ENCODE measurements at places on chromosomes 4 and X.

- DNase-seq: no peak
These were observed 323.2 kb downstream of the IL1RAPL1 start for GRCh38 chrX:28910487-28910886.

GRCh38 chr4:39324446-39324845 lies 41.7 kb downstream of the RFC1 start:
- no peak for DNase-seq

- DNase-seq: no peak
These were observed 70.9 kb upstream of the RXFP1 start for GRCh38 chr4:158450741-158451140.

DNA sequence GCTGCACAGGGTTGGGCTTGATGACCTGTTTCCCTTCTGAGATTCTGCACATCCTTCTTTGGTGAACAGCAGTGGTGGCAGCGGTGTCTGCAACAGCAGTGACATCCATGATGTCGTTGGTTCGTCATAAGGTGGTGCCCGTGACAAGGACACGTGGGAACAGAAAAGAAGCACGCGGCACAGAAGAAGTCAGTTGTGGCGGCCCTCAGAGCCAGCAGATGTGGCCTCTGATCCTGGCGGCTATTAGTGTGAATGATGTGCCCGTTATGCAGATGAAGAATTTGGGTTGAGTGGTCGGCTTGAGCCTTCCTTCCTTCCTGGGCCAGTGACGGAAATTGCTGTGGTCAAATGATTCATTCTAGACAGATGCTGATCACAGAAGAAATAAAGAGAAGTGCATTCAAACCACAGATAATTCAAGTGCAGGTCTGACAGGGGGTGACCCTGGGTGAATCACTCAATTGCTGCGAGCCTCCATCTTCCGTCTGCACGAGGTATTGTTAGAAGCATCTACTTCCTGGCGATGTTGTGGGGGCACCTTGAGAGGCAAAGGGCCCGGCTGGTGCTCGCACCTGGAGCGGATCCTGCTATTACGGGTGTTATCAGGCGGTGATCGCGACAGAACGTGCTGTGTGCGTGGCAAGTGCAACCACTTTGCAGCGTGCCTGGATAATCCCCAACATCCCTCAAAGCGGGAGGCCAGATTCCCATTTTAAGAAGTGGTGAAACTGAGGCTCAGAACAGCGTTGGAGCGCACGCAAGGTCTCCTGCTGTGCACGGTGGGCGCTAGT lies 215.2 kb upstream of the PSAPL1 start:
- DNase-seq: peak; percentile 76

GRCh38 chrX:118534716-118535493 lies 39.3 kb downstream of the DOCK11 start:
- DNase-seq: no peak

- DNase-seq: no peak
These were observed 22.6 kb downstream of the HOPX start for GRCh38 chr4:56658528-56658927.

DNA sequence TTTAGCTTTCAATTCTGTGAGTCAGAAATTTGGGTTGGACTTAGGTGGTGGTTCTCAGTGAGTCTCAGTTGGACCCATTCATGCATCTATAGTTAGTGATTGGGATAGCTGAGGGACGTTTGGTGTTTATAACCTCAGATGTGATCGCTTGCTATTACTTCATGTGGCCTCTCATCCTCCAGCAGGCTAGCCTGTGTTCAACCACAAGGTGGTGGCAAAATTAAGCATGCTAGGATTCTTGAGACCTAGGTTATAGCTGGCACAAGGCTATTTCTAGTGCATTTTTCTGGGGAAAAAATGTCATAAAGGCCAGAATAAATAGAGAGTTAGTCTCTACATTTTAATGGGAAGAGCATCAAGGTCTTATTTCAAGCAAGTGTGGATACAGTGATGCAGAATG lies 10.9 kb upstream of the GRPR start:
- no peak for DNase-seq

- DNase-seq: no peak
These were observed 1537.0 kb downstream of the C4orf33 start for GRCh38 chr4:130632731-130633604.

DNA sequence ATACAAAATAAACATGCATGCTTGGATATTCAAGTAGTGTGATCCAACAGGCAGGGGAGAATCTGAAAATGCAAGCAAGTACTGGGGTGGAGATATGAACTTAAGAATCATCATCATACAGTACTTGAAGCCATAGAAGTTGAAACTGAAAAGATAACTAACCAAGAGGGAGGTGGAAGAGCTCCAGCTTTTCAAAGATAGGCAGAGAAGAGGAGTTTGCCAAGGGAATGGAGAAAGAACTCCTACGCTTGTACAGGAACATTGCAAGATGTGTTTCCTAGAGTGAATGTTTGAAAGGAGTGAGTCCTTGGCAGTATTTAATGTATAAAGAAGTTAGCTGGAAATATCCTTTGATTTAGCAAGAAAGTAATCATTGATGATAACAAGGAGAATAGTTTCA lies 106.2 kb upstream of the FRMPD4 start:
- DNase-seq: no peak

- DNase-seq: no peak
These were observed 19.4 kb downstream of the MTTP start for GRCh38 chr4:99593781-99594641.

- no peak for DNase-seq
These were observed 55.1 kb downstream of the DMD start for GRCh38 chrX:33156152-33156726.

GRCh38 chr4:154911097-154911496 lies 130.0 kb downstream of the RBM46 start:
- DNase-seq: no peak

- no peak for DNase-seq
These were observed 8.6 kb downstream of the FAM200B start for GRCh38 chr4:15690020-15690809.

DNA sequence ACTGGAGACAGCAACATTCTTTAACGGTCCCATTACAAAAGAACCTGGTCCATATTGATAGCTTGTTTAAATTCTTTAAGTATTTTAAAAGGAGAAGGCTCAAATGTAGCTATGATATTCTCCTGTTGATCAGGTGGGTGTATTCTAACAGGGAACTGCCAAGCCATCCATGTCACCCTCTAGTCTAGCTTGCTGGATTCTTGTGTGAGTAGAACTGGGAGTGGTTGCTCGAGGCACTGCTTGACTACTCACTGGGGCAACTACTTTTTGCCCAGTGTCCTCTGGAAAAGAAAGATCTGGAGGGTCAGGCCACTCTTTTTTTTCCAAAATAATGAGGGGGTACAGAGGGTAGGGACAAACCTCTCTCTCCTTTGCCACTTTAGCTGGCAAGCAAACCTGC lies 155.1 kb downstream of the ZNF518B start:
- no peak for DNase-seq

- DNase-seq: no peak
These were observed 33.6 kb upstream of the KDR start for GRCh38 chr4:55158957-55159356.

DNA sequence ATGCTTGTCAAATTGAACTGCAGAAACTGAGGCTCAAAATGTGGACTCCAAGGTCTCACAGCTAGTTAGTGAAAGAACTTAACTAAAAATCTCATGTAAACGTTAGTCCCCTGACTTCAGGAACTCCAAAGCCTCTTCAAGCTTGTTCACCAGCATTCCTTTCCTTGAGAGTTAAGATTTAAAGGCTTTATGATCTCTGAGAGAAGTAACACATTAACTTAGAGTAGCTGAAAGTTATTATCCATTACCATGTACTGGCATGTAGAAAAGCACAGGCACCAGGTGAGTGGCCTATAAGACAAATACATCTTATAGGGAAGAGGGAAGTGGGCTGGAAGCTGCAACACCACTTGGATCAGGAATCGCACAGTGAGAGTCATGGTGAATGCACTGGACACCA lies 15.3 kb downstream of the PARM1 start:
- DNase-seq: no peak

DNA sequence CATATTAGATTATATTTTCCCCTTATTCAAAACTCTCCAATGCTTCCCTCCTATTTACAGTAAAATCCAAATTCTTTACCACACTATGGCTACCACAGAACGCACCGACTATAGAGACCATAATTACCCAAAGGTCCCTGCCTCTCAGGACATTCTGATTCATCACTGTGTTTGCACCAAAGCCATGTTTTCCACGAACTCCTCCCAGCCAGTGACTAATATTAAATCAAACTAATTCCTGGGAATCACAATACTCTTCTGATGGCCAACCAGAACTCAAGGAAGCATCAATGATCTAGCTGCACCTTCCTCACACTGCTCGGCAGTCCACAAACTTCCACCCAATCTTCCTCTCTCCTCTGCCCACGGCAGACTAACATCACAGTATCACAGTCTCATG lies 24.2 kb upstream of the EDNRA start:
- no peak for DNase-seq

DNA sequence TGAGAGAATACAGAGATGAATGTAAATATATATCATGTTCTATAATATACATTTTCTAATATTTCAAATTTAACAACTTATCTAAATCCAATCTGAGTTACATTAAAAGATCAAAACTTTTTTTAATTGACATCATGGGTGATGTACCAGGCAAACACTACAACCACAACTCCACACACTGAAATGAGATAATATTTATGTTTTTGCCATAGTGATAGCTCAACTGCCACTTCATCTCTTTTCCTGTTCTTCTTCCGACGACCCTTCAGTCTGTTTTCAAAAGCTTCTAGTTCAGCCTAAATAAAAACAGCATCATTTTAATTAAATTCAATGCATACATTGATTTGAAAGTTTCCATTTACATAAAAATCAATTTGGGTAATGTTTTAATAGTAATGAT lies 10.2 kb upstream of the CORIN start:
- no peak for DNase-seq

GRCh38 chrX:104419211-104419610 lies 146.8 kb upstream of the IL1RAPL2 start:
- no peak for DNase-seq

DNA sequence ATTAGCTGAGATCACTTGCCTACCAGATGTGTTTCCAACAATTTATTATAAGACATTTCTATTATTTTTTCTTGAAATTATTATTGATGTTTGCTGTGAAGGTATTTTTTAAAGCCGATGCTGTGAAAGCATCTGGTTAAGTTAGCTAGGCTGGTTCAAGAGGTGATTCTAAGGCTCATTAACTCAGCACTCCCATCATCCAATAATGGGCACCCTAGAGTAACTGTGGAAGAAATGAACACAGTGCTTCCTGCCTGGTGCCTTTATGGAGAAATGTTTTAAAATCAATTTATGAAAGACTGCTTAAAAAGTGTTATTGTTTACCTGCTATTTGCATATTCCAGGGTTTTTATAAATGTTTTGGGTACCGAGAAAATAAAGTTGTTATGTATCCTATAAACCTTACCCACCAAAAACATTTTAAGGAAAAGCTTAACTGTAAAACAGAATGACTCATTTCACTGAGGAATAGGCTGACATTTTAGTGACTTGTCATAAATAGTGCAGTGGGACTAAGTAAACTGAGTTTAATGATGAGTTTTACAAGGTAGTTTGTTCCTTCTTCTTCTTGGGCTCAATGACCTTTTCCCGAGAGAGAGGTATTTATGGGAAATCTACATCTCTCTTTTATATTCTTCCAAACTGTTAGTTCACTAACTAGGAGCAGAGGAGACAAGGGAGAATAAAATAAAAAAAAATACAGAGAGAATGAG lies 310.0 kb upstream of the AADAT start:
- DNase-seq: no peak

DNA sequence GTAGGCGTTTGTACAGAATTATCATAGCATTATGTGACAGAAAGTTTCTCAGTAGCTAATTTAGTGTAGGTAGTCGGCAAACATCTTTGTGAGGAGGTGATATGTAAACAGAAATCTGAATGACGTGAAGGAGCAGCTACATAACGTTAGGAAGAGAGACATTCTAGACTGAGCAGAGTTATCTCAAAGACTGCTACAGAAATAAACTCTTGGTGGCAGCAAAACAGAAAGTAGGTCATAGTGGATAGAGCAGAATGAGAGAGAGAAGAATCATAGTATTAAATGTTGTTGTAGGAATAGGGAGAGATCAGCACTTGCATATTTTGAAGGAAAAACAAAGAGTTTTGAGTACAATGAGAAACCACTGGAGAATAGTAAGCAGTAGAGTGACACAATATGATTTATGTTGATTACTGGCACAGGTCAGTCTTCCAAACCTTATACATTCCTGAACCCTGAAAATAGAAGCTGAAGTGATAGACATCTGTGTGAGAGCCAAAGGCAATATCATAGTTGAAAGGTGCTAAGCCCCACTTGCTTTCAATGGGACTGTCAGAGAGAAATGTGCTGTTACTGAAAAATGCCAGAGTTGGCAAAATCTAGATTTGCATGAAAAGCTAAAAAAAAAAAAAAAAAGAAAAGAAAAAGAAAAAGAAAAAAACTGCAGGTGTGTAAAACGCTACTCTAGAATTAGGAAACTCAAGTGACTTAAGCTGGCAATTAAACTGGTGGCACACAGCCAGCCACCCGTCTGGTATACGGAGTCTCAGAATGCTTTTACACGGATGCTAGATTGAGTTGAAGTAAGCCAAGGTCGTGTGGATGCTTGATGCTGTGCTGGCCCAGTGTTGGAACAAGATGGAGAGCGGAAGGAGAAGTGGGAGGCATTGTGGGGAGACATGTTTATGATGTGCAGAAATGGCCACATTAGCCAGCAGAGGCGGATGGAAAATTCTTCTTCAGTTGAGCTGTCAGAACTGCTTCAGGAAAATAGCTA lies 750.2 kb upstream of the HS3ST1 start:
- DNase-seq: no peak

DNA sequence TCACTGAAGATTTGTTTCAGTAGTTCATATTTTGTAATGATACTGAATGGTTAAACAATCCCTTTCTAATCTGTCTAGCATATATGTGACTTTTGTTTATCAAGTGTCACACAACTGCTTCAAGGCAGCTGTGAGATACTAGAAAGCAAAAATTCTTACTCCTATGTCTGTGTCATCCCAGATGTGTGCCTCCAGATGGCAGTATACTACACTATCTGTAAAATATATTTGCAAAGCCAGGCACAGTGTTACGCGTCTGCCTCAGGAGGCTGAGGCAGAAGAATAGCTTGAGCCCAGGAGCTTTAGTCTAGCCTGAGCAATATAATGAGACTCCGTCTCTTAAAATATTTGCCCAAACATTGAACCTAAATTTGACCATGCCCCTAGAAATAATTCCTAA lies 4.0 kb downstream of the NUDT10 start:
- no peak for DNase-seq

- no peak for DNase-seq
These were observed 504 bp downstream of the PRRG3 start for GRCh38 chrX:151695583-151696340.

- no peak for DNase-seq
These were observed 453 bp upstream of the PBDC1 start for GRCh38 chrX:76172325-76172893.

DNA sequence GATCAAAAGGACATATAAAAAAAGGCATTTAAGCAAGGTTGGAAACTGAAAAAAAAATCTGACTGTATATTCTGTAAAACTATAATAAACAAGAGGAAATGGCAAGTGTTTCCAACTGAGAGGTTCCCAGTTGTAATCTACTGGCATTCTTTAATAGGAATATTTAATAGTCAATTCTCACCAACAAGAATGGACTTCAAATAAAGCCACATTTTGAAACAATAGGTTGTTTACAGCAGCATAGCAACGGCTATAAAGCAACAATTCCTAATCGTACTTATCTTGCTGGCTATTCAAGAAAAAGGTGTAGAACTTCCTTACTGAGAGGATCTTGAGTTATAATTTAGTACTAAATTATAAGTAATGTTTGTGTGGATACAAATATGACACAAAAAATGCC lies 75.5 kb downstream of the VEGFC start:
- DNase-seq: no peak
